ENCODE measurements at places on chromosomes 5 and 9.

- DNase-seq, result no peak
Measured at GRCh38 chr5:181051841-181052671, 12.0 kb downstream of the BTNL9 start.

GRCh38 chr5:168553377-168554130 is 24.4 kb downstream of the FBLL1 start:
- no peak for DNase-seq

- DNase-seq, result no peak
Measured at GRCh38 chr9:111074395-111074794, 36.1 kb upstream of the LPAR1 start.

GRCh38 chr9:110939047-110939446 is 99.2 kb downstream of the LPAR1 start:
- no peak for DNase-seq

DNA sequence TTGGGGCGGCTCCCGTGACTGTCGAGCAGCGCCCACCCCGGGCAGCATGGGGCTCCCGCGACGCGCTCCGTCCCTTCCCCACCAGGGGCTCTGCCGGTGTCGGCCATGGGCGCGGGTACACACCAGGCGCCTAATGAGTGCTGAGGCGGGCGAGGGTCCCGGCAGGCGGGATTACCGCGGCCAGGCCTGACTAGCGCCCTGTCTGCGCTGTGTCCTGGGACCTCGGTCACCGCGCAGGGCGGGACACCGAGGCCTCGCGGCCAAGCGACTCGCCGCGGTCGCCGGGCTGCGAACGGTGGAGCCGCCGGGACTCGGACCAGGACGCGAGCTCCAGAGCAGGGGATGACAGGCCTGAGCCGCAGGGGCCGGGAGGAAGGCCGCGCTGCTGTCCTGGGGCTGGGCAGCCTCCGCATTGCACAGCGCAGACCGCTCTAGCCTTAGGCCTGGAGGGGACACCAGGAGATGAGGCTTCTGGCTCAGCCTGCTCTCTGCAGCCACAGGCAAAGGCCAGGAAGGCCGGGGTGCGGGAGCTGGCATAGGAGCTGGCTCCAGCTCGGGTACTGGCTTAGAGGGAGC is 14.1 kb downstream of the LCN10 start:
- DNase-seq, result no peak

DNA sequence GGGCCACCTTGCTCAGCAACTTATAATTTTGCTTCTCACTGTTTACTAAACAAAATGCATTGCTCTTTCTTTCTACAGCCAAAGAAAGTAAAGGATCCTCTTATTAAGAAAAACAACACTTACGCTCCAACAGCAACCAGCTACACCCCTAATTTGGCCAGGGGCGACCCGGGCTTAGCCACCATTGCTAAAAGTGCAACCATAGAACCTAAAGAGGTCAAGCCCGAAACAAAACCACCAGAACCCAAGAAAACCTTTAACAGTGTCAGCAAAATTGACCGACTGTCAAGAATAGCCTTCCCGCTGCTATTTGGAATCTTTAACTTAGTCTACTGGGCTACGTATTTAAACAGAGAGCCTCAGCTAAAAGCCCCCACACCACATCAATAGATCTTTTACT is 49.1 kb downstream of the GABRA1 start:
- DNase-seq, result no peak

DNA sequence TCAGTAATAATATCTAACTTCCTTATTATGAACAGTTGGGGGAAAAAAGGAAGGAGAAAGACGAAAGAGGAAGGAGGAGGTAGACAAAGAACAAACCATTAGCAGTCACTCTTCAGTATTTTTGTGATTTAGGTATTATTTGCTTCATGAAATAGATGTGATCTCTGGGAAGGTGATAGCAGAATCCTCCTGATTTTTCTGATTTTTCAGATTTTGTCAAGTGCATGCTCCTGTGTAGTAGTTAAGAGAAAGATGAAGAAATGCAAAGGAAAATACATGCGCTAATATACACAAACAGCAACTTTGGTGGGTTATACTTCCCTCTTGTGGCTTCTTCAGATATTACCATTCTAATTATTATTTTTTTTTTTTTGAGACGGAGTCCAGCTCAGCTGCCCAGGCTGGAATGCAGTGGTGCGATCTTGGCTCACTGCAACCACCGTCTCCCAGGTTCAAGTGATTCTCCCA is 31.6 kb downstream of the LMNB1 start:
- DNase-seq, result no peak

Data from activated CD4-positive, alpha-beta T cell treated with anti-CD3 and anti-CD28 coated beads for 48 hours (primary cell).